Activated T-helper 2 cell treated with anti-CD3 and anti-CD28 coated beads, Interferon-gamma antibody, Interleukin-2, Interleukin-4, amounts not matched to agents 10 μg/mL and 5 μg/mL and 100 μg/mL, durations not matched to agents 14 hours and 24 hours and 36 hours (primary cell): ENCODE measurements at places on chromosomes 12 and 14. TPM values are rescaled to one million over a fixed set of nuclear protein-coding genes. Genes with fewer than 3 reads are reported as not detected.

- H3K4me3 ChIP-seq, result no peak overlapping the region
- H3K4me1 ChIP-seq, result no peaks in the 10 kb centered on the region
- no peak for DNase-seq
- H3K27ac ChIP-seq, result peak overlapping the region; percentile 33
Observed at GRCh38 chr14:100140452-100141078, 18.9 kb downstream of the DEGS2 start.

GRCh38 chr12:95146769-95147168, 70.5 kb downstream of the FGD6 start:
- H3K27me3 ChIP-seq, result peaks cover 6% of the 10 kb centered on the region
- H3K27ac ChIP-seq, result no peak overlapping the region
- DNase-seq, result no peak
- H3K4me3 ChIP-seq, result no peak overlapping the region
- no peaks in the 10 kb centered on the region for H3K4me1 ChIP-seq
- no peaks in the 10 kb centered on the region for H3K36me3 ChIP-seq

DNA sequence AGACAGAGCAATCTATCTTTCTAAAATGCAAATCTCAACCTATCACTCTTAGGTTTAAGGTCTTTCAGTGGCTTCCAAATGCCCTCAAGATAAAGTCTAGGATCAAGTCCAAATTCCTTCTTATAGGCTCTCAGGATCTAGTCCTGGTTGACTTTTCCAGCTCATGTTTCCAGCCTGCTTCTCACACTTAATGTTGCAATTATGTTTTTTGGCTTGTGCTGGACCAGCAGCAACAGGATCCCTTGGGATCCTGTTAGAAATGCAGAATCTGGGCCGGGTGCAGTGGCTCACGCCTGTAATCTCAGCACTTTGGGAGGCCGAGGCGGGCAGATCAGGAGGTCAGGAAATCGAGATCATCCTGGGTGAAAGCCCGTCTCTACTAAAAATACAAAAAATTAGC, 10.6 kb downstream of the GPR33 start:
- no peaks in the 10 kb centered on the region for H3K36me3 ChIP-seq
- H3K4me3 ChIP-seq, result no peak overlapping the region
- DNase-seq, result no peak
- peaks cover 4% of the 10 kb centered on the region for H3K27me3 ChIP-seq
- no peak overlapping the region for H3K27ac ChIP-seq

- no peak for DNase-seq
- no peaks in the 10 kb centered on the region for H3K36me3 ChIP-seq
- H3K27me3 ChIP-seq, result peaks cover 53% of the 10 kb centered on the region
- H3K4me1 ChIP-seq, result peaks cover 21% of the 10 kb centered on the region
Observed at GRCh38 chr12:21942377-21942703, 1.1 kb upstream of the ABCC9 start.

DNA sequence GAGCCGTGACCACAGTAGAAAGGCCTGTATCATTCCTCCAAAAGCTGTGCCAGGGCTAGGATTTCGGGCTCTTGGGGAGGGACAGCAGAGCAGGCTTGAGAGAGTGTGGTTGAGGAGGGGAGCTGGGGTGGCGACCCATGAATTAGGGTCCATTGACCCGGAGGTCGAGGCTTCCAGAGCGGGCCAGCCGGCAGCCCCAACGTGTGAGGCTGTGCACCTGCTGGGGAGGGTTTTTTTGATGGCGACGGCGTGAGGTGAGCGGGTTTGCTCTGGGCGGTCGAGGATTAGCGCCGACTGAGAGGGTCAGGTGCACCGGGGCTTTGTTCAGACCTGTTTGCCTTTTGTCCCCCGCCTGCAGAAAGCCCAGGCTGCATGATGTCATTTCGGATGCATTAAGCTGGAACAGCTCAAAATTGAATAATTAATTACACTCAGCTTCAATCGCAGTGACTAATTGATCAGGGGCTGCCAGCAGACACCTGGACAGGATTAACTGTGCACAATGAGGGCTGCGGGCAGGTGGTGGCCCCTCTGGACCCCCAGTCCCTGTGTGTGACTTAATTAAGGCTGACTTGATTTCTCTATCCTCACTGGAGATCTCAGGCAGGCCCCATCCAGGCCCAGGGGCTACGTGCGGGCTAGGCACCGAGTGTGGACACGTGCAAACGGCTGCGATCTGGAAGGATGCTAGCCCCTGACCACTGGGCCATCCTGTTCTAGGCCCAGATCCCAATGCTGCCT, 42.1 kb upstream of the MEG3 start:
- no peak overlapping the region for H3K4me3 ChIP-seq
- H3K27me3 ChIP-seq, result no peaks in the 10 kb centered on the region
- no peaks in the 10 kb centered on the region for H3K36me3 ChIP-seq
- H3K4me1 ChIP-seq, result no peaks in the 10 kb centered on the region
- DNase-seq, result no peak
- no peak overlapping the region for H3K27ac ChIP-seq

- no peaks in the 10 kb centered on the region for H3K27me3 ChIP-seq
- H3K36me3 ChIP-seq, result no peaks in the 10 kb centered on the region
- H3K4me3 ChIP-seq, result no peak overlapping the region
- no peak overlapping the region for H3K27ac ChIP-seq
Observed at GRCh38 chr14:79708426-79709388, 502.6 kb downstream of the DIO2 start.

GRCh38 chr12:131362291-131363211, 348.3 kb upstream of the SFSWAP start:
- no peak overlapping the region for H3K27ac ChIP-seq
- H3K4me3 ChIP-seq, result no peak overlapping the region
- no peaks in the 10 kb centered on the region for H3K36me3 ChIP-seq

DNA sequence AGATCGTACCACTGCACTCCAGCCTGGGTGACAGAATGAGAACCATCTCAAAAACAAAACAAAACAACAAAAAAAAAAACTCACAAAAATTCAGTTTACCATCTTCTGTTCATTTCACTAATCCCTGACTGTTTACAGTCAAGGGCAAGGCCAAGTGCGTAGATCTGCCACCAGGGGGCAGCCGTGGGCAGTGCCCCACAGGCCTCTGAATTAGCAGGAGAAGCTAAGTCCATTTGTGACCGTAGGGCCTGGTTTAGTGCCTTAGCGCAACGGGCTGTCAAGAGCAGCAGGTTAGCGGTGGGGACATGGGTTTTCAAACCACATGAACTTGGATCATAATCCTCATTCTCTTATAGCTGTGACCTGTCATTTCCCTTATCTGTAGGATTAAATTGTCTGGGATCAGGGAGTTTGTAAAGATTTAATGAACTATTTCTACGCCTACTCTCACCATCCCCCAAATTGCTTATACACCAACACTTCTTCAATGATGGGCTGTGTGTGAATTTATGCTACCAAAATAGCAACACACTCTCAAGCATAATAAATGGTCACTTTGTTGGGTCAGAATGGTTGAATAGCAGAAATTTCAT, 49.0 kb downstream of the KCTD10 start:
- H3K36me3 ChIP-seq, result no peaks in the 10 kb centered on the region
- H3K27ac ChIP-seq, result no peak overlapping the region
- H3K4me1 ChIP-seq, result peaks cover 3% of the 10 kb centered on the region

DNA sequence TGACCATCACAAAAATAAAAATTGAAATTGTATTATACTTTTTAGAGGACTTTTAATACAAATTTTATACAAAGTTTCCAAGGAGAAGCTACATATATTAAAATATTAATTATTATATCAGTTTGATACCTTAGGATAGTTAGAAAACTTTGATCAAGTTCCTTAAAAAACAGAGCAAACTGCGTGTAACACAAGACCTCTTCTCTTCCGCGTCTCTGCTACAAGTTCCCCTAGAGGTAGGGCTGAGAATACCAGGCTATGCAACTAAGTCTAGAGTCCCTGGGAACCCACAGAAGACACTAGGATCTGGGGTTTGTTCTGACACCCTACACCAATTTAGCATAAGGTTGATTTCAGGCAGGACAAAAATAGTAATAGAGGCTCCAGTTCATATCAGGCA, 319.0 kb downstream of the FOXG1 start:
- H3K4me3 ChIP-seq, result no peak overlapping the region
- no peaks in the 10 kb centered on the region for H3K36me3 ChIP-seq
- no peaks in the 10 kb centered on the region for H3K27me3 ChIP-seq
- H3K27ac ChIP-seq, result no peak overlapping the region
- no peaks in the 10 kb centered on the region for H3K4me1 ChIP-seq

GRCh38 chr14:29205658-29206057, 439.1 kb downstream of the FOXG1 start:
- H3K36me3 ChIP-seq, result no peaks in the 10 kb centered on the region
- no peak for DNase-seq
- H3K27me3 ChIP-seq, result no peaks in the 10 kb centered on the region
- H3K4me1 ChIP-seq, result no peaks in the 10 kb centered on the region
- no peak overlapping the region for H3K27ac ChIP-seq

DNA sequence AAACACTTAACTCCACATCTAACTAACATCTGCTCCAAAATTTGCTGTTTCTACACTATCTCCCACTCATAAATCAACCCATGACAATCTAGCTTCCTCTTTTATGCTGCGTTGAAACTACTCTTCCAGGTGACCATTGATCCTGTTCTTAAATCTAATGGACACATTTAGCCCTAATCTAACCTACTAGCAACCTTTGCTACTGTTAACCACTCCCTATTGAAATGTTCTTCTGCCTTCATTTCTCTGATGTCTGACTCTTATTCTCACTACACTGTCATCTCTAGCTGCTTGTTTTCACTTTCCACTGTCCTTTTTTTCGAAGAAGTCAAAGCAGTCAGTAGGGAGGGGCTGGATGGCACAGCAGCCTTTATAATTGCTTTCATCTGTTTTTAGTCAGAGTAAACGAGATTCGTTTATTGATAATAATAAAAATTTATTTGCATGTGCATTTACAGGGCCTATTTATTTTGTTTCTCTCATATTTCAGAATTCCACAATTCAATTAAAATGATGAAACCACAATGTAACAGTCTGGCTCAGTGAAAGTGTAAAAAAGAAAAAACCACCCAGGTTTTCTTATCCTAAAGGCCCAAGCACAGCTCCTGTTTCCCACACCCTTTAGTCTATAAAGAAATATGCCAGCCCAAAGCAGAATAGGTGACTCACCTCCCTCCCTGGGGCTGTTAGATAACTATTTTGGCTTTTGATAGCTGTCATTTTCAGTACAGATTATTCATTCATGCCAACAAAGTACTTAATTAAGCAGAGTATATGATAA, 44.9 kb downstream of the ATP2B1 start:
- H3K4me3 ChIP-seq, result peak overlapping the region; percentile 9
- no peaks in the 10 kb centered on the region for H3K36me3 ChIP-seq
- H3K27me3 ChIP-seq, result no peaks in the 10 kb centered on the region
- H3K4me1 ChIP-seq, result peaks cover 26% of the 10 kb centered on the region

GRCh38 chr12:47686645-47687240, 19.1 kb downstream of the RPAP3 start:
- peaks cover 39% of the 10 kb centered on the region for H3K36me3 ChIP-seq
- H3K27me3 ChIP-seq, result no peaks in the 10 kb centered on the region
- H3K27ac ChIP-seq, result no peak overlapping the region
- no peak for DNase-seq
- H3K4me1 ChIP-seq, result no peaks in the 10 kb centered on the region
- H3K4me3 ChIP-seq, result no peak overlapping the region

DNA sequence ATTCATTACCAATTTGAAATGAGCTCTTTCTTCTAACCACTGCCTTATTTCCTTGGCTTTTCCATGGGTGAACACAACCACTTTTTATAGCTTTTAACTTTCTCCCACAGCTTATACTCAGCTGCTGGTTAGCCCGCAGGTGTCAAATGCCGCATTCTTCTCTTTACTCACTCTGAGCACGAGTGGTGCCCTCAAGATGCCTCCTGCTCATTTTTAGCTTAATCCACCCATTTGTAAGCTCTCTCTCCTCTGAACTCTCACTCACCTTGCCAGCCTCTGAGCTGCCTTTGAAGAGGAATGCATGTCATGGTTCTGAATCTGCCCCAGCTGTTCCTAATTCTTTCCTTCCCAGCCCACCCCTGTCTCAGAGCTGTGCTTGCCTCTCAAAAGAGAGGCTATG, 449.4 kb upstream of the PRICKLE1 start:
- no peak for DNase-seq
- no peaks in the 10 kb centered on the region for H3K27me3 ChIP-seq
- no peak overlapping the region for H3K4me3 ChIP-seq
- H3K4me1 ChIP-seq, result no peaks in the 10 kb centered on the region
- no peak overlapping the region for H3K27ac ChIP-seq

- DNase-seq, result no peak
- H3K36me3 ChIP-seq, result no peaks in the 10 kb centered on the region
- H3K4me3 ChIP-seq, result no peak overlapping the region
Observed at GRCh38 chr12:106022568-106023012, 116.2 kb downstream of the NUAK1 start.

GDF3 gene
- total RNA-seq, result not detected in 2 replicates

CLEC2D gene
- 350 and 351 TPM in 2 replicates for total RNA-seq

KNTC1 gene
- total RNA-seq, result 121 and 122 TPM in 2 replicates

ANO2 gene
- not detected in 2 replicates for total RNA-seq
